ENCODE measurements at places on chromosomes 3 and 15.

DNA sequence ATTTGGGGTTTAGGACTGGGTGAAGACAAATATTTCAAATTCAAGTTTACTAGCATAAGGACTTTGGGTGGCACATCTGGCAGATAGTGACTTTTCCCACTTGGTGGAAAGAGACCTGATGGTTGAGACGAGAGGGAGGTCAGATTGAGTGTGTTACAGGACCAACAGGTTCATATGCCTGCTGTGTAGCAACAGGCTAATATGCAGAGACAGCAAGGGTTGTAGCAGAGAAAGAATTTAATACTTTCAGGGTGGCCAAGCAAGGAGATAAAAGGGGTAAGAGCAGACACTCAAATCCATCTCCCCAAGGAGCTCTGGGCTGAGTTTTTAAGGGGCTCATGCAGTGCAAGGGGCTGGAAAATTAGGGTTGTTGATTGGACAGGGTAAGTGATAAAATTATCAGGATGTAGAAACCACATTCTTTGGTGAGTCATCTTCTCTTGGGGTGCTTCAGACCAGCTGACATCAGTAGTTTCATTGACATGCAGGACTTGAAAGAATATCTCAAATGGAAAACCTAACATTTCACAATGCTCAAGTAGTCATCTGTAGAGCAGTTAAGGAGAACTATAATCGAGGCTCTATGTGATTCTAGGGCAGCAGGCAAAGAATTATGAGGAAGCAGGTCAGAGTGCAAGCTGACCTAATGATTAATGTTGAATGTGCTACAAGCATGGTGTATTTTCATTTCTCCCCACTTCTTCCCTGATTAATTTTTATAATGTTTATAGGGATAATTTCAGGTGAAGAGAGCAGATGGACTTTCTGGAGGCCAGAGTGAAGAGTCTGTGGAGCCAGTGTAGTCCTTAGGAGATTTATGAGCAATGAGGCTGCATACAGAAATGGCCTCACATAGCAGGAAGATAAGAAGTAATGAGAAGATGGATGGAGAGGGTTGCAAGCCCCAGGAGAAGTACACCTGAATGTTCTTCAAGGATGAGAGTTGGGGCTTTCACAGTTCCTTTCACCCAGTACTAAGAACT is 13.7 kb downstream of the FOXB1 start:
- no peak for DNase-seq

DNA sequence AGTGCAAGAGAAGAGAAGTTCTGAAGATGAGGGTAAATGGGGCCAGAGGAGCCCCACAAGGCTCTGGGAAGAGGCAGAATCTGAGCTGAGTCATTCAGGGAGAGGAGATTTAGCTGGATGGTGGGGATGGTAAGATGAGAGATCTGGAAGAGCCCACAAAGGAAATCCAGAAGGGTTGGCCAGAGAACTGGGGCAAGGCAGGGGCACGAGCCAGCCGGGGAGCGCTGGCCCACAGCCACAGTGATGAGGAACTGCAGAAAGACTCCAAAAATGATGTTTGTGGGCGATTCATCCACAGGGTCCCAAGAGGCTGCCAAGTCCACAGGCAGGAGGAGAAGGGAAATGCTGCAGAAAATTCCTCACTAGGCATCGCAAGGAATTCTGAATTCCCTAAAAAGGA is 75.9 kb upstream of the ATP2B2 start:
- DNase-seq = no peak

DNA sequence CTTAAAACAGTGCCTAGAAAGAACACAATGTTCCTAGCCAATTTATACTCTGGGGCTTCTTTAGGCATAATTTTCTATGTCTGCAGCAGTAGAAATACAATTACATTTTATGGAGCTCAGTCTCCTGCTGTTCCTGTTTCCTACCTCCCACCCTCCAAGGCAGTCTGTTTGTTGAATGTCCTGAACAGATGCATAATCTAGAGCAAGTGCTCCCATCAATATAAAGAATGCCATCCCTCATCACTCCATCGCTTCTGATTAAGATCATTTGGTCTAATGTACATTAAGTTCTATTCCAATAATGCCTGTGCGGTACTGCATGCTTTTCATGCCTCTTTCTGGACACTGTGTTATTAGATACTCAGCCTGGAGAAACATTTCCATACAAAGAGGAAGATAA is 869.8 kb upstream of the CFAP20DC start:
- no peak for DNase-seq

DNA sequence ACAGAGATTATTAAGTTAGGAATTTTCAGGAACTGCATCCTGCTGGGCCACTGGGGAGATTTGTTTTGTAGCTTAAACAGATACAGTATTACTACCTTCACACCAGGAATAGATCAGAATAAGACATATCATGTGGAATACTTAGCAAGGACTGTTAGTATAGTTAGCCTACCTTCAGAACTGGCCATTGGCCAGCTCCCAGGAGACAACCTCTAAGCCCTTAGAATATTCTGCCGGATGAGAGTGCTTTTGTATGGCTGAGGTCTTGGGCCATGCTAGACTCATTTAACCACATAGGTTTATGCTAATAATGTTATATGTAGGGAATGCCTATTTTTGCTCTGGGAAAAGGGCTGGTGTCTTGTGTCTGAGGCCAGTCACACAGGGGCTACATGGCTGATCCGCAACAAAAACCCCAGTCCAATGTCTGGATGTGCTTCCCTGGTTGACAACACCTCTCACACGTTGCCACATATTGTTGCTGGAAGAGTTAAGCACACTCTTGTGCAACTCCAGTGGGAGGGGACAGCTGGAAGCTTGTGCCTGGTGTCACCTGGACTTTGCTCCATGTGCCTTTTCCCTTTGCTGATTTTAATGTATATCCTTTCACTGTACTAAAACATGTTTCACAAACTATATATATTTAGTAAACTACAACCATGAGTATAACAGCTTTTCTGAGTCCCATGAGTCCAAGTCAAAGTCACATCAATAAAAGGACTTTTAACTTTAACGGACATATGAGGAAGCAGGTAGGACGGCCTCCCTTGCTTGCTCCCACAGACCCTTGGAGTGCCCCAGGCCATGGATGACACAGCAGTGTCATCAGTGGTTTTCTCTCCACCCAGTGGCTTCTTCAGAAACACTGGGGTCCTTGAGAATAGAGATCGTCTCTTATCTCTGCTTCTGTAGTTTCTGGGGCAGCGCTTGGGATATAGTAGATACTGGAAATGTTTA is 118.0 kb upstream of the C3orf80 start:
- no peak for DNase-seq

GRCh38 chr3:168544097-168544957 is 448.6 kb upstream of the GOLIM4 start:
- DNase-seq = no peak

DNA sequence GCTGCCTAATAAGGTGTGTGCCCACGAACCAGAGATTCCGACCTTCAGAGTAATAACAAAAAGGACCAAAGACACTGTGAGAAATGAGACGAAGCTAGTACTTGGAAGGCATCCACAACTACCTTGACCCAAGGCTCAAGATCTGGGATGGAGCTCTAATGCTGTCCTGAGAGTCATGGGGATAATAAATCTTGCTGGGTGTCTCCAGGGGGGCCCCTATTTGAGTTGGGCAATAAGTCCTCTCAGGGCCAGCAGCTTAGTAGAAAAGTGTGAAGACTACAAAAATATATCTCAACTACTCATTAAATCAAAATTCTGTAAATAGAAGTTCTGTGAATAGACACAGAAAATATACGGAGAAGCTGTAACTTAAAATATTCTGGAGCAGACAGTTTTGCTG is 2.9 kb upstream of the NDN start:
- no peak for DNase-seq

- no peak for DNase-seq
Measured at GRCh38 chr15:56886363-56886931, 32.0 kb upstream of the TCF12 start.

GRCh38 chr15:88788036-88788435 is 15.2 kb upstream of the ACAN start:
- DNase-seq = no peak

DNA sequence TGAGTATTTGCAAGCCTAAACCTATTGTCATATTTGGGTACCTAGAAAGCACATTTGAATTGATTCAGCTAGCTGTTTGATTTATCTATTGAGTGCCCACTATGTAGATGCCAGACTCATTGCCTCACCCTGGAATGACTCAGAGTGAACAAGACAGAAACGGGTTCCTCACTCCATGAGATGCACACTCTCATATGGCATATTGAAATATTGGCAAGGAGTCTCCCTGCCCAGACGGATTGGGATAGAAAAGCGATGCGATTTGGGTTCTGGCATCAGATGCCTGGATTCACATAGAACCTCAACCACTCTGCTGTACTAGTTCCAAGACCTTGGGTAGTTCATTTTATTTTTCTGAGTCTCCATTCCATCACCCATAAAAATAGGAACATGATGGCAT is 22.5 kb downstream of the LRRN1 start:
- DNase-seq = no peak

DNA sequence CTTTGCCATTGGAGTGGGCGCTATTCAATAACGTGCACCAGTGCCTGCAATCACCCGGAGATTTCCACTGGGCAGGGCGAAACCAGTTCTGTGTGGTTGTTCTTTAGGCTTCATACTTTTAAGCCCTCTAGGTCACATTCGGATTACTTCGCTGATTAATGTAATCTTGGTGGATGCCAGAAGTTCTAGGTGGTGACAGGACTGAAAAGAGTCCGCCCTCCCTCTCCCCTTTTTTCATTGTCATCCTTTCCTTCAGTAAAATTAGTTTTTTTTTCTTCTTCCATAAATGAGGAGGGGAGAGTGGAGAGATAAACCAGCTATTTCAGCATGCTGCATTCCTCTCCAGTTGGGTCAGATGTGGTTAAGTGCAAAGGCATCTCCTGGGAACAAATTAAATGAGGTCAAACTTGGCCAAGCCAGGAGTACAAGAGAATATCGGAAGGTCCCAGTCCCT is 2.3 kb upstream of the SLC2A2 start:
- no peak for DNase-seq

DNA sequence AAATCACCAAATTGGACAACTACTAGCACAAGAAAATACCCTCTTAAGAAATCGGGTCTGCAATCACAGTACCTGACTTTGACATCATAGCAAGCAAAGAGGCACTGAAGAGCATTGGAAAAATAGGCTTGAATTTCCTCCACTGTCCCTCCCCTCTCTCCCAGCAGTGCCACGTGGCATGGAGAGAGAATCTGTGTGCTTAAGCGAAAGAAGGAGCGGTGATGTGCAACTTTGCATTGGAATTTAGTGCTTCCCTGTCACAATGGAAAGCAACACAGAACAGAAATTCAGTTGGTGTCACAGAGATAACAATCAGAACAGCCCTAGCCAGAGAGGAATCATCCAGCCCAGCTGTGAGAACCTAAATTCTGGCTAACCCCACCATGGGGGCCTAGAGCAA is 207.5 kb upstream of the SLITRK3 start:
- no peak for DNase-seq

DNA sequence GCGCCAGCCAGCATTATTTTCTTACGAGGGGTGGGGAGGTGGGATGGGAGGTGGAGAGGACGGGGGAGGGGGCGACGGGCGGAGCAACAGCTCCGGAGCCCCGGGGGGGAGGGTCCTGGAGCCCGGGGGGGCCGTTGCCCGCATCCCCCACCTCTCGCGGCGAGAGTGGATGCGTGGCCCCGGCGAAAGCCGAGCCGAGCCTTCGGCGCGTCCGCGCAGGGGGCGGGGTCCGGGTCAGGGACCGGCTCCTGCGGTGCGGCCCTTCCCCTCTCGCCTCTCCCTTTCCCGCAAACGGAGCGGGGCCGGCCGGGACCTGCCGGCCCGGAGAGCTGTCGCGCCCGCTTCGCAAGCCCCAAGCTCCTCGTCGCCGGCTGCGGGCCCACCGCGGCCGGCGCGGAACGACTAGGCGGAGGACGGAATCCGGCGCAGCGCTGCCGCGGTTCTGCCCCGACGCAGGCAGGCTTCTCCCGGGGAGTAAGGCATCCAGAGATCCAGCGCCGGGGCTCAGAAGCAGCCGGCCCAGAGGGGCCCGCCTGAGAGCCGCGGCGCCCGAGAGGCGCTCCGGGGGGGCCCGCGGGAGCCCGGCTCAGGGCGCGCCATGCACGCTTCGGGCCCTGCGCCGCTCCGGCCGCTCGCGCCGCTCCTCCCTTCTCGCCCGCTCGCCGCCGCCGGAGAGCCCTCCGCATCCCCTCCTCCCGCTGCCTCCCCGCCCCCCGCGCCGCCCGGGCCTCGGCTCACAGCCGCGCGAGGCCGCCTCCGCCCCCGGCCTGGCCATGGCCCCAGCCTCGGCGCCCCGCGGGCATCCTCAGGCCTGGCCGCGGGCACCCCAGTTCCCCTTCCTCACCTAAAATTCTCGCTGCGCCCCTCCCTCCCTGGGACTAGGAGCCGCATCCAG is 459 bp upstream of the ADCY5 start:
- DNase-seq = no peak

GRCh38 chr3:172098698-172099494 is 59.5 kb downstream of the FNDC3B start:
- no peak for DNase-seq

DNA sequence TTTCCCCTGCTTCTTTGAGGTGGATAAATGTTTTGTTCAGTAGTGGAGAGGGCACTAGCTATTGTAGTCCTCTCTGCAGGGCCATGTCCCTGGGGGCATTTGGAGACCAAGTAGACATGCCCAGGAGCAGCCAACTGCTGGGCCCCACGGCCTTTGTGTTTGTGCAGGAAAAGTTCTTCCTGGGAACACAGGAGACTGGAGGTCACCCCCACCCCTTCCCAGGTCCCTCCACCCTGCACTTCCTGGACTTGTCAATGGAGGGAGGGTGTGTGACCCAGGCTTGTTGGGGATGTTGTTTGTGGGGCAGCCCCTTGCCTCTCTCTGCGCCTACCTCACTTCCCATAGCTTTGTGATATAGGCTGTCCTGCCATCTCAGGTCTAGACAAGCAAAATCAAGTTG is 317.0 kb upstream of the LRRFIP2 start:
- DNase-seq = no peak

DNA sequence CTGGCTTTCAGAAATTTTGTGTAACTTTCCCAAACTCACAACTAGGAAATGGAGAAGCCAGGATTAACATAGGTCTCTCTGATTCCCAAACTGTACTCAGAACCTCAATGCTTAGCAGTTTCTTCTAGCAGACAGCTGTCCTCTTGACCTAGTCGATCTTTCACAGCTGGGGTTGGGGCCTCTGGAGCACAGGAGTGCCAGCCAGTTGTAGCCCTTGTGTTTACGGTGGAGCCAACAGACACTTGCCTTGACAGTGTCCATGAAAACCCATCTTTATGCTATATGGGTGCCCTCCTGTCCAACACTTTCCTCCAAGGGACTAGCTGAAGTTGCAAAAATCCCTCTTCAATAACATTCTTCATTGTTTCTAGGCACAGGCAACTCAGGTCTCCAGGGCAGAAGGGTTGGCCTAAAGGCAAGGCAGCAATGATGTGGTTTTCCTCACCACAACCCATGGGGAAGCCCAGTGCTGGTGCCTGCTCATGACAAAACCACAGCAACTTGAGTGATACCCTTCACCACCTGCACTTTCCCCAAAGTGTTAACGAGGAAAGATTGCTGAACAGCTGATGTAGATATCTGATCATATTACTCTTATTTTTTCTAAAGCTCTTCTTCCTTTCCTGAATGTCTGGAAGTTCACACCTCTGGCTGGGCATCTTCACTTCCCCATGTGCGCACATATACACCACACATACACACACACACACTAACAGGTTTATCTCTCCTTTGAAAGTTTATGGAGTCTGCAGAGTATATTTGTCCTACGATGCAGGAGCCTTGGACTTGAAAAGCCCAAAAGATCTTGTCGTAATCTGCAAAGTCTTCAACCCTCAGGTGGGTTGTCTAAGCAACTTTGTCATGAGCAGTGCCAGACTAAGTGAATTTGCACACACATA is 11.0 kb upstream of the KNG1 start:
- DNase-seq = no peak

GRCh38 chr15:67409175-67409574 is 111.8 kb upstream of the C15orf61 start:
- DNase-seq = no peak

GRCh38 chr3:134694946-134695543 is 44.2 kb upstream of the KY start:
- no peak for DNase-seq
